CD14-positive monocyte (primary cell): ENCODE measurements at places on chromosomes 13 and 19. TPM values are rescaled to one million over a fixed set of nuclear protein-coding genes. Genes with fewer than 3 reads are reported as not detected.

ACP5 gene
- 58.2 and 88.3 TPM in 2 replicates for polyA plus RNA-seq

HOMER3 gene
- polyA plus RNA-seq, result 49.4 TPM

ACER1 gene
- not detected for polyA plus RNA-seq

WDR62 gene
- polyA plus RNA-seq, result not detected

FOXA3 gene
- polyA plus RNA-seq, result not detected

UQCRFS1 gene
- polyA plus RNA-seq, result 108 TPM

LAIR2 gene
- polyA plus RNA-seq, result not detected in 2 replicates

ZNF223 gene
- 1.1 and 2.0 TPM in 2 replicates for polyA plus RNA-seq

PODNL1 gene
- 1.3 TPM for polyA plus RNA-seq

DNA sequence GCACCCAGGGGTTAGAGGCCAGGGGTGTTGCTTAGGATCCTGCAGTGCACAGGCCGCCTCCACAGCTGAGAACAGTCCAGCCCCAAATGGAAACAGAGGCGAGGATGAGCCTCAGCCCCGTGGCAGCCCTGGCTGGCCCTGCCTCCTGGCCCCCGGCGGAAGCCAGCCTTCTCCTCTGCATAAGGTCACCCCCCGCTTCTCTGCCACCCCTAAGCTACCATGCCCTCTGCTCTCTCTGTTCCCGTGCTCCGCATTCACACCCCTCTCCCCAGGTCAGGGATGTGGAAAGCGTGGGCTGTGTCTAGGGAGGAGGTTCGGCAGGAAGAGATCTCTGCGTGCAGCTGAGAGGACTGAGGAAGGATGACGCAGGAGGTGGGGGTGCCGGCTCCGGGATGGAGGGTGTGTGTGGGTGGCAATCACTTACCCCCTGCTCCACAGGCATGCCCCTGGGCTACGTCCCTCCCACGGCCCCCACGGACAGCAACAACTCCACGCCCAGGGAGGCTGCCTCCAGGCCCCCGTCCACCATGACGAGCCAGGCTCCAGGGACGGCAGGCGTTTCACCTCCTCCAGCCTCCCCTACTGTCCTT is 6.0 kb downstream of the SSC5D start:
- DNase-seq, result no peak
- no peak overlapping the region for H3K27ac ChIP-seq
- no peak overlapping the region for H3K4me3 ChIP-seq
- H3K4me1 ChIP-seq, result no peaks in the 10 kb centered on the region
- peaks cover 9% of the 10 kb centered on the region for H3K27me3 ChIP-seq

DNA sequence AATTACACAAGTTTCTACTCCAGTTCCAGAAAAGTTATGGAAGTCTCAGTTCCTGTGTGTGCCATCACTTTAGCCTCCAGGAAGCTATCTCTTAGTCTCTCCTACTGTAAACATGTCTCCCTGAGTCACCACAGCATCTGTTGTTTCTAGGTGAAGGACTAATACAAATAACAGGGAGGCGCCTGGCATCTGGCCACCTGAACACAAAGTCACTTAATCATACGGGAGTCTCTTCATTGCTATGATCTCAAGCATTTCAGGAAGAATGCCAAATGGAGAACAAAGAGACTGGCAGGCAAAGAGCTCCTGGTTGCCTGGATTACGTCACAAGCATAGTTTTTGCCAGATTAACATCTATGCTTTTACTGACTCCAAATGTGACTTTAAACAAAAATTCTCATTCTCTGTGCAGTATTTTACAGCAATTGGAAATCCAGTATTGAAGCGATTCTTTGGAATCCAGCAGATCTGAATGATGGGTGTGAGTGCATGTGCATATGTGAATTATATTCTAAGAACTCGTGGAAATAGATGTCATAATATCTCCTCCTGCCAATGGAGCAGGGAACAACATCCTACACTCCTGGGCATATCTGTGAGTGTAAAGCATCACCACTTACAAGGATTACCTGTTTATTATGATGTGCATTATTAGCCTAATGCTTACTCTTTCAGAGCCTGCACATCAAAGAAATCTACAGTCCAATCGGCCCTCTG is 572.8 kb downstream of the PCDH9 start:
- DNase-seq, result no peak
- H3K36me3 ChIP-seq, result no peaks in the 10 kb centered on the region
- H3K4me1 ChIP-seq, result no peaks in the 10 kb centered on the region

DNA sequence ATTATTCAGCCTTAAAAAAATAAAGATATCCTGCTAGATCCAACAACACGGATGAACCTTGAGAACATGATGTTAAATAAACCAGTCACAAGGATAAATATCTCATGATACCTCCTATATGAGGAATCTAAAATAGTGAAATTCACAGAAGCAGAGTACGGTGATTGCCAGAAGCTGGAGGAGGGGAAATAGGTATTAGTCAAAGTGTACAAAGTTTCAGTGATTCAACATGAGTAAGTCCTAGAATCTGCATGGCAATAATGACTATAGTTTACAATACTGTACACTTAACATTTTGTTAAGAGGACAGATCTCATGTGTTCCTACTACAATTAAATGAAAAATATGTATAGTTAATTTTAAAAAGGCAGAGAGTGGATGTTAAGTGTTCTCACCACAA is 206.6 kb upstream of the SLC10A2 start:
- no peaks in the 10 kb centered on the region for H3K36me3 ChIP-seq
- H3K4me1 ChIP-seq, result no peaks in the 10 kb centered on the region
- no peak for DNase-seq
- no peaks in the 10 kb centered on the region for H3K27me3 ChIP-seq

GRCh38 chr13:99263126-99263785 is 5.1 kb upstream of the GPR18 start:
- H3K4me3 ChIP-seq, result no peak overlapping the region
- H3K36me3 ChIP-seq, result peaks cover 26% of the 10 kb centered on the region
- no peaks in the 10 kb centered on the region for H3K27me3 ChIP-seq
- DNase-seq, result no peak
- H3K27ac ChIP-seq, result no peak overlapping the region
- H3K4me1 ChIP-seq, result peaks cover 57% of the 10 kb centered on the region

DNA sequence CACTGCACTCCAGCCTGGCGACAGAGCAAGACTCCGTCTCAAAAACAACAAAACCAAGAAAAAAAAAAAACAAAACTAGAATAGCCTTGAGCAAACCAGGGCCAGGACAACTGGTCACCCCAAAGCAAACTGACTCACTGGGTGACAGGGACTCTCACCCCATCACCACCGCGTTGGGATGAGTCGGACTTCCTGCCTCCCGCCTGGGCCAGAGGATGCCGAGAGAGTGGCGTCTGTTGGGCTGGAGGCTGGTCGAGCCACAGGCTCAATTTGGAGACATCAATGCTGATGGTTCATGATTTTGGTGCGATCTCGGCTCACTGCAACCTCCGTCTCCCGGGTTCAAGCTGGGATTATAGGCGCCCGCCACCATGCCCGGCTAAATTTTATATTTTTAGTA is 11.6 kb downstream of the TMPRSS9 start:
- H3K4me3 ChIP-seq, result no peak overlapping the region
- H3K27me3 ChIP-seq, result no peaks in the 10 kb centered on the region

GRCh38 chr13:67146523-67147130 is 83.5 kb downstream of the PCDH9 start:
- no peak overlapping the region for H3K4me3 ChIP-seq
- H3K4me1 ChIP-seq, result no peaks in the 10 kb centered on the region
- no peak overlapping the region for H3K27ac ChIP-seq
- no peaks in the 10 kb centered on the region for H3K27me3 ChIP-seq

DNA sequence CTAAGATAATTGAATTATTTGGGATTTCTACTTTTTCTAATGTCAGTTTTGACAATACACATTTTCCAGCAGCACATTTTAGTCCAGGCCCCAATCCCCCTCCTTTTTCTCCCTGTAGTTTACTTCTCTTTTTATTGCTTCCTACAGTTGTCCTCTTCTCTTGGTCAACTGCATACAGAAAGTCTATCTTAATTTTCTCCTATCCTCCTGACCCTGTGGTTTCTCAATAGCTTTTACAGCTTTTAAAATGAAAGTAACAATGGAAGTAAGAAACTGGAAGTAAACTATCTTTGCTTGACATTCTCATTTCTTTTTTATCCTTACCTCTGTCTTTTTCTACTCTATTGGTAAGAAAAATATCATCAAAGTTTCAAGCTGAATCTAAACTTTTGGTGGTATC is 106.5 kb upstream of the OXGR1 start:
- peaks cover 6% of the 10 kb centered on the region for H3K4me1 ChIP-seq
- peak; percentile 18 for DNase-seq
- peak overlapping the region; percentile 33 for H3K4me3 ChIP-seq

DNA sequence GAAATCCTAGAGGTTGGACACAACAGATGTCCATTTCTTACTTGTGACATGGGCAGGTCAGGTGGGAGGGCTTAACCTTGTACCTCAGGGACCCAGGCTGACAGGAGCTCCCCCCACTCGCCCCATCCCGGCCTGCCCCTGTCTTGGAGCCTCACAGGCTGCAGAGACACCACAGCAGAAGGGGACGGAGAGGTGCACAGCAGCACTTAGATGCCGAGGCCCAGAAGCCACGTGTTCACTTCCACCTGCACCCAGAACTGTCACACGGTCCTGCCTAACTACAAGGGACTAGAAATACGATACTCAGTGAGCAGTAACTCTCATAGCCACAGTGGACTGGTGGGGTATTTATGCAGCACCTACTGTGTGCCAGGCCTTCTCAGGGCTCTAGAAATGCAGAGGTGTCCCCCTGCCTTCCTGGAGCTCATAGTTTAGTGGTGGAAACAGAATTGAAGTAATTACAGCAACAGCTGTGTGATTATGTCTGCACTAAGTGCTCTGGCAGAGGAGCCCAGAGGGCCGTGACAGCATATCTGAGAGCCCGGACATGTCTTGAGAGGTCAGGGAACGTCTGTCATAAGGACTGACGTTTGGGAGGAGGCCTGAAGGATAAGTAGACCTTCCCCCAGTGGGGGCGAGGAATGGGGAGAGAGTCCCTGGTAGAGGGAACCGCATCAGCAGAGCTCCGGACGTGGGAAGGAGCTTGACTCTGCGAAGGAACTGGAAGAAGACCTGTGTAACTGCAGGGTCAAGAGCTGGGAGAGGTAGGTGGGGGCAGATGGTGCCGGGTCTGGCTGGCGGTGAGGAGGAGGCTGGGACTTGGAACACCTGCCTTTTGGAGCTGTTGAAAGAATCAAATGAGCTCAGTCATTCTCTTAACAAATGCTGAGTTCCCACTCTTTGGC is 130.0 kb downstream of the SIPA1L3 start:
- no peak for DNase-seq
- H3K27ac ChIP-seq, result no peak overlapping the region
- peaks cover 31% of the 10 kb centered on the region for H3K4me1 ChIP-seq
- no peaks in the 10 kb centered on the region for H3K27me3 ChIP-seq
- no peak overlapping the region for H3K4me3 ChIP-seq

DNA sequence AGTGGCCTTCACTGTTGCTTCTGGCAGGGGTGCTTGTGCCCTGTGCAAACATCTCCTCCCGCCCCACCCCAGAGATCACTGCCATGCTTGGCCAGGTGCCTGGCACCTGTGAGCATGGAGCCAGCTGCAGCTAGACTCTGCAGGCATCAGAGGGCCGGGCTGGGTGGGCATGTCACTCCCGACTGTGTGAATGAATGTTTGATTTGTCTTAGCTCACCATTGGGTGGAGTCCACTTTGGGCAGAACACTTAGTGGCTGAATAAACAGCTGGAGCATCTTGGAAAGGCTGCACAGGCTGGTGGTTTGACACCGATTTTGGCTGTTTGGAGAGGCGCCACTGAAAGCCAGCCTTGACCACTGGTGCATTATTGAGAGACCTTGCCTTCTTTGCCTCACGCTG is 267.3 kb downstream of the DLEU7 start:
- H3K36me3 ChIP-seq, result no peaks in the 10 kb centered on the region
- no peak for DNase-seq
- no peak overlapping the region for H3K4me3 ChIP-seq
- no peak overlapping the region for H3K27ac ChIP-seq

GRCh38 chr19:32717496-32717895 is 2.1 kb upstream of the TDRD12 start:
- no peak overlapping the region for H3K4me3 ChIP-seq
- H3K36me3 ChIP-seq, result peaks cover 38% of the 10 kb centered on the region
- no peak for DNase-seq
- H3K4me1 ChIP-seq, result no peaks in the 10 kb centered on the region
- H3K27ac ChIP-seq, result no peak overlapping the region

DNA sequence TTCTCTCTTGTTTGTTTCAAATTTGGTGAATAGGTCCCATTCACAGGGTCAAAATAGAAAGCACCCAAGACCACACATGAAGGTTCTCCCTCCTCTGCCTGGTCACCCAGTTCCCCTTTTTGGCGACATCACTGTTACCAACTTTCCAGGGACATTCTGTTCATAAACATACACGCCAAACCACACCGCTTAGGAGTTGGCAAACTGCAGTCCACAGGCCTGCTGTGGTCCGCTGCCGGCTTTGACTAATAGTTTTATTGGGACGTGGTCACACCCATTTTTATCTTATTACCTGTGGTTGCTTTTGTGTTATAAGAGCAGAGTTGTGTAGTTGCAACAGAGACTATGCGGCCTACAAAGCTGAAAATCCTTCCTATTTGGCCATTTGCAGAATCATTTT is 24.2 kb downstream of the UHRF1 start:
- H3K36me3 ChIP-seq, result peaks cover 76% of the 10 kb centered on the region
- DNase-seq, result no peak
- H3K27ac ChIP-seq, result no peak overlapping the region
- no peak overlapping the region for H3K4me3 ChIP-seq
- no peaks in the 10 kb centered on the region for H3K4me1 ChIP-seq

DNA sequence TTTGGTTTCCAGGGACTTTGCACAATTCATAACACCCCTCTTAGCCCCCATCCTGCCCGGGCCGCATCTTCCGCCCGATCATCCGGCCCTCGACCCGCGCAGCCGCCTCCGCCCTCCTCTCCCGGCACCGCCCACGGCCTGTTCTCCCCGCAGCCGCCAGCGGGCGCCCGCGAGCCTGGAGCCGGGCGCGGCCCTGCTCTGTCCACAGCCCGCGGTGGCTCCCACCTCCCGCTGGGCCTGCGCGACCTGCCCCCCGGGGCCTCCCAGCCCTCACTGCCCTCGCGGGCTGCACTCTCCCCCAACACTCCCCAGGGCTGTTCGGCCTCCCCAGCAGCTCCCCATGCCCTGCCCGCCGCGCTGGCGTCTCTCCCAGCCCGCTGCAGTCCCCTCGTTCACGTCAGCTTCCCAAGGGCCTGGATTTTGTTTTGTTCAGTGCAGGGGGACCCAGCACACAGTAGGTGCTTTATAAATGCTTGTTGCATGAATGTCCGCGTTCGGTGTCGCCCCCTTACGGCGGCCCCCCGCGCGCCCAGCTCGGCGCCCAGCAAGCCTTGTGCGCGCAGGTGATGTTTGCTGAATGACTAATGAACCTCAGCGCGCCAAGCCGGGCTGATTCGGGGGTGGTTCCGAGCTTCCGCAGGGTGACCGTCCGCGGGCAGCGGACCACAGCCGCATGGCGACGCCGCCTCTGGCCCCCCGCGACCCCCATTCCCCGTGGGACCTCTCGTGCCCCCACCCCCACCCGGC is 4.6 kb upstream of the APC2 start:
- H3K4me3 ChIP-seq, result peak overlapping the region; percentile 37
- H3K4me1 ChIP-seq, result peaks cover 32% of the 10 kb centered on the region
- no peak overlapping the region for H3K27ac ChIP-seq
- peaks cover 18% of the 10 kb centered on the region for H3K36me3 ChIP-seq
- DNase-seq, result peak; percentile 61
- H3K27me3 ChIP-seq, result peaks cover 53% of the 10 kb centered on the region

GRCh38 chr19:52990759-52991418 is 22.8 kb upstream of the ERVV-1 start:
- peaks cover 21% of the 10 kb centered on the region for H3K4me1 ChIP-seq
- peak; percentile 4 for DNase-seq
- H3K27me3 ChIP-seq, result peaks cover 8% of the 10 kb centered on the region
- peaks cover 38% of the 10 kb centered on the region for H3K36me3 ChIP-seq

GRCh38 chr13:41603917-41604316 is 146.6 kb downstream of the RGCC start:
- no peaks in the 10 kb centered on the region for H3K27me3 ChIP-seq
- H3K27ac ChIP-seq, result no peak overlapping the region
- no peak overlapping the region for H3K4me3 ChIP-seq
- DNase-seq, result peak; percentile 53
- no peaks in the 10 kb centered on the region for H3K4me1 ChIP-seq
